Activated naive CD4-positive, alpha-beta T cell treated with anti-CD3 and anti-CD28 coated beads, Interleukin-2, amount 50 U/mL, for 72 hours (primary cell): ENCODE measurements at places on chromosomes 2 and 18.

- DNase-seq = no peak
These were observed 566.5 kb downstream of the DCDC2C start for GRCh38 chr2:4269885-4270284.

- DNase-seq = no peak
These were observed 103.5 kb downstream of the NOL4 start for GRCh38 chr18:34121200-34121721.

DNA sequence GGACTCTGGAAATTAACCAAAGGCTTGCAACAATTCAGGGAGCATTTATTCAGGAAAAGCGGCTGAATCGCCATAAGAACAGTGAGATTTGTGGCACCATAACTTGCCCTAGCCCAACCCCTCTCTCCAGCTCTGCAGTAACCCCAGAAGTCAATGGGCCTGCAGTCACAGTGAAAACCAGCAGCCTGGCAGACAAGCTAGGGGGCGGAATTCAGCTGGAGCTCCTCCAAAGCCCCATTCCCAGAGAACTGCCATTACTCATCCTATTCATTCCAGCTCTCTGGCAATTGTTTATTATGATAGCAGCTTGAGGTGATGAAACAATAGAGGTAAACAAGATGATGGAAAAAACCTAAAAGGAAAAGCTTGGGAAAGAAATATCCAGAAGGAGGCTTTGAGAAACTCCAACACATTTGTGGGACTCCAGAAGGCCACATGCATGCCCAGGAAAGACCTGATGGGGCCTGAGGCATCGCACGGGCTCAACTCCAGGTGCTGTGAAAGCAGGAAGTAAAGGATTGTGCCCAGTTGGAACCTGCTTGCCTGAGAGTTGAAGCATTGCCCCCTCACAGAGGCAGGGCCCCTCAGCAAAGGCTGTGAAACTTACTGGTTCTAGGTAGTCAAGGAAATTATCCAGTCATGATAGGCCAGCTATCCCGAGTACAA lies 126.7 kb downstream of the TWIST2 start:
- no peak for DNase-seq

DNA sequence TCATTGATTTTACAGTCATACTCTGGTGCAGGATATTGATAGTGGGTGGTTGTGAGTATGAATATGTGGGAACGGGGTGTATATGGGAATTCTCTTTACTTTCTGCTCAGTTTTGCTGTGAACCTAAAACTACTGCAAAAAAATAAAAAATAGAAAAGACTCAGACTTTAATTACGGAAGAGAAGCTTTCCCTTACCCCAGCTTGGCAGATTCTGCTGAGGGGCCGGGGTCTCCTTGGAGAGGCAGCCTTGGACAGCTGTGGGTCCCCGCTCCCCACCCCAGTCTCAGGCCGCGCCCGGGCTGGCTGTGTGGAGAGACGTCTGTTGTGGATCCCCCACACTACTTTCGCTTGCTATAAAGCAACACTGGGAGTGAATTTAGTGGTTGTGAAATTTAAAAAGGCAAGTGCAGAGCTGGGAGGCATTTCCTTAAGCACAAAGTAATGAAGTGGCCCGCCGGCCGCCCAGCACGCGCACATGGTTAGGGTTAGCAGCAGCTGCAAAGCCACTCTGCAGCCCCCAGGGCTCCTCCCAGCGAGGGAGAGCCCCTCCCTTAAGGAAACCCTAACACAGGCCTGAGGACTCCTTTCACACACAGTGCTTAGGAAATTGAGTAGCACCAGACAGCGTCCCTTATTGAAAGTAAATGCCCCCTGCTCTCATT lies 102.4 kb downstream of the DDX1 start:
- no peak for DNase-seq

- DNase-seq = no peak
These were observed 50.9 kb downstream of the REEP1 start for GRCh38 chr2:86286516-86286915.

DNA sequence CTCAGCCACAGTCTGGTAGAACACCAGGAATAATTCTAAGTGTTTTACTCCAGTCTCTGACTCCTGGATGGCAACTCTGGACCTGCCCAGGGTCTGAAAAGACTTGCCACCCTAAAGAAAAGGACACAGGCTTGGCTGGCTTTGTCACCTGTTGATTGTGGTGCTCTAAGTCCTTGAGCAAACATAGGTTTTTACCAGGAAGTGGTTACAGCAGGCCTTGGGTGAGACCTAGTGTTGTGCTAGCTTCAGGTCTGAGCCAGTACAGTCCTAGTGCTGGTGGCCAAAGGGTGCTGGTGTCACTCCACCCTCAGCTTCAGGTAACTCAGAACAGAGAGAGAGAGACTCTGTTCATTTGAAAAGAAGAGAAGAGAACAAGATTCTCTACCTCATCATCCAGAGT lies 1239.4 kb upstream of the CRIM1 start:
- DNase-seq = no peak

GRCh38 chr2:102078773-102079172 lies 63.8 kb upstream of the IL1R1 start:
- DNase-seq = no peak

DNA sequence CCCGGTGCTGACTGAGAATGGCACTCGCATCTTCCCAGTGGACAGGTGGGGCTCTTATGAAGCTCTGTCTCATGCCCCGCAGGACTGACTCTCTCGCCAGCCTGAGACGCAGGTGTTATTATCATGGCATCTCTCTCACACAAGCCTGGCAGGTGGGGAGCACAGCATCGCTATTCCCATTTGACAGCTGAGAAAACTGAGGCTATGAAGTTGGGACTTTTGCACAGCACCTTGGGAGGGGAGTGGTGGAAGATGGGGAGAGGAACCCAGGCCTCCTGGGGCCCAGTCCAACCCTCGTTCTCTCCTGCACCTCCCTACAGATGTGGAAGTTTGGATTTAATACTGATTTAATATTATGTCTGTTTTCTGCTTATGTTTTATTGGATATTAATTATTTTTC lies 9.0 kb upstream of the NTSR2 start:
- no peak for DNase-seq

- DNase-seq = no peak
These were observed 777.0 kb downstream of the CPS1 start for GRCh38 chr2:211333377-211333776.

- no peak for DNase-seq
These were observed 456 bp downstream of the LRP1B start for GRCh38 chr2:142130111-142131009.

DNA sequence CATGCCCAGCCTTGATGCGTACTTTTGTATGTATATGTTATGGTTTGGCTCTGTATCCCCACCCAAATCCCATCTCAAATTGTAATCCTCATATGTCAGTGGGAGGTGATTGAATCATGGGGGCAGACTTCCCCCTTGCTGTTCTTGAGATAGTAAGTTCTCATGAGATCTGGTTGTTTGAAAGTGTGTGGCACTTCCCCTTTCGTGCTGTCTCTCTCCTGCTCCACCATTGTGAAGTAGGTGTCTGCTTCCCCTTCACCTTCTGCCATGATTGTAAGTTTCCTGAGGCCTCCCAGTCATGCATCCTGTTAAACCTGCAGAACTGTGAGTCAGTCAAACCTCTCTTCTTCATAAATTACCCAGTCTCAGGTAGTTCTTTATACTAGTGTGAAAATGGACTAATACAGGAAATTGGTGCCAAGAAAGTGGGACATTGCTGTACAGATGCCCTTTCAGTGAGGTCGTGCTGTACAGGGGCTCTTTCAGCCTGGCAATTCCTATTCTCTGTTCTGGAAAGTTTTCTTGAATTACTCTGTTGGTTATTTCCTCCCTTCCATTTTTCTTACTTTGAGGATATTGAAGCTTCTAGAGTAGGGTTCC lies 38.2 kb downstream of the KCMF1 start:
- DNase-seq = no peak

DNA sequence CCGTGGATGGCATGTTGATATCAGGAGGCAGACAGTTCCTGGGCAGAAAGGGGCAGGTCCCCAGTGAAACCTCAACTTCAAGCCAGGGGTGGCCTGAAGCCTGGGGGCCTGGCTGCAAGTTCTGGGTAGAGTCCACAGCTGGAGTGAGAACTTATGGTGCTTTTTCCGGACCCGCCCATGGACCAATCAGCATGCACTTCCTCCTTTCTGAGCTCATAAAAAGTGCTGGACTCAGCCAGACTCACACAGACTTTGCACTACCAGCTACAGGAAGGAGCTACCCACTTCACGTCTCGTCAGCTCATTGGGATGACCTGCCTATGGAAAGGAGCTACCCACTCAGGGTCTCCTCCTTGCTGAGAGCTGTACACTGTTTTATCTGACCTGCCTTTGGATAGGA lies 183.1 kb upstream of the MC4R start:
- no peak for DNase-seq

- DNase-seq = no peak
These were observed 141.3 kb upstream of the NOSTRIN start for GRCh38 chr2:168660870-168661862.

DNA sequence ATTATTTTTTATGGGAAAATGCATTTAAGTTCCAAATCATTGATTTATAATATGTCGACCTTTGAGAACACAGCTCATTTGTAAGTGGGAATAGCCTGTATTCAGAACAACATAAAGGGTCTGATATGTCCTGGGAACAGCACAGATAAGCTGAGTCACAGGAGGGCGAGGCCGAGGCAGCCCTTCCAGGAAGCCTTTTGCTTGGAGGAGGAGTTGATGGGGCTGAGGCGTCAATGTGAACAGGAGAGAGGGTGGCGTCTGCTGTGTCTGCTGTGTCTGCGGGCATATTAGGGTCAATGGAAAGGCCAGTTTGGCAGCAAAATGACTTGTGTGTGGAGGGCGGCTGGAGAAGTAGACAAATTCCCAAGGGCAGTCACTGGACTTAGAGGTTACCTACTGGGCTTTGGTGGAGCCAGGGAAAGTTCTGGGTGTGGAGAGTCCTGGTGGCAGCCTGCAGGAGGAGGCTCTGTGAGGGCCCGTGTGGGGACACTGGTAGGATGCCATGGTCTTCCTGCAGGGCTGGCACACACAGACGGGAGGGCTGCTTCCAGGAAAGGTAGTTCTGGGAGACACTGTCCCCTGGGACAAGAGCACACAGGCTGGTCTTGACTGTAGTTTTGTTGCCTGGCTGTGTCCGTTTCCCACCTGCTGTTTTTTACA lies 128.1 kb downstream of the GLI2 start:
- DNase-seq = no peak

DNA sequence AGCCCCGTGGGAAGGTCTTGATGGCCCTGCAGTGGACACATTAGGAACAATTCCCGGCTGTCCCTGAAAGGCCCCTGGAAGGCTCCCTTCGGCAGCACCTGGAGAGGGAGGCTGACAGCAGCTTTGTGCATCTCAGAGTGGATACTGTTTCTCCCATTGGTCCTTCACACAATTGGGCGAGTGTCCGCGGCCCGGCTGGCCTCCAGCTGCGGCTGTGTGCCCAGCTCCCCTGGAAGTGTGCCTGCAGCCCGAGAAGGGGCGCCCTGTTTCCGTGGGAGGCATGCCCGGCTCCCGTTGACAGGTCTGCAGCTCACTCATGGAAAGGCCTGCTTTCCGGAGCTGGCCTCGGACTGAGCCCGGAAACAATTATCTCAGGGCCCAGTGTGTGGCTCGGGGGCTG lies 103.7 kb downstream of the LPIN1 start:
- DNase-seq = no peak

- no peak for DNase-seq
These were observed 105.3 kb upstream of the ANKRD30BL start for GRCh38 chr2:132267105-132267497.

DNA sequence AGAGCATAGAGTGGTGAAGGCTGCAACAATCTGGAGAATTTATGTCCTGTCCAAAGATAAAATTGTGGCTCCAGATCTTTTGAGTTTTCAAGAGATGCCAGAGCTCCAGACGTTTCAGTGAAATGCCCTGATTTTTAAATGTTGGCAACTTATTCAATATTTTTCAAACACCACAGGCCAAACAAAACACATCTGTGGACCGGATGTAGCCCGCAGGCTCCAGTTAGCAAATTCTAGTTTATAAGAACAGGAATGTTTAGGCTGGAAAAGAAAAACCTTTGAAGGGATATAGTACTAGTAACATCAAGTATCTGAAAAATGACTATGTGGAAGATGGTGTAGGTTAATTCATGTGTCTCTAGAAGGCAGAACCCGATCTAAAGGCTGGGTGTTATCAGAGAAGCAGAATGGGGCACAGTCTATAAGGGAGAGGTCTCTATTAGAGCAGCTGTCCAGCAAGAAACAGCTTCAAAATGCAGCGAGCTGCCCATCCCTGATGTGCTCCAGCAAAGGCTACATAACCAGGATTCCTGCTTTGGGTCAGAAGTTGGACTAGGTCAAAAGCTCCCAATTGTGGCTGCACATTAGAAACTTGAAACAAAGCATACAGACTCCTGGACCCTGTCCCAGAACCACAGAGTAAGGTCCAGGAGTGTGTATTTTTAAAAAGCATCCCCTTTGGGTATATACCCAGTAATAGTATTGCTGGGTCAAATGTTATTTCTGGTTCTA lies 105.9 kb downstream of the ANKRD44 start:
- no peak for DNase-seq

- DNase-seq = peak; percentile 31
These were observed 67.3 kb downstream of the NDUFA10 start for GRCh38 chr2:239957681-239958472.

- no peak for DNase-seq
These were observed 158.0 kb downstream of the RAPGEF4 start for GRCh38 chr2:172893671-172894070.
